ENCODE measurements at places on chromosomes 2 and 18.

- DNase-seq = no peak
Observed at GRCh38 chr2:166179201-166179600, 51.4 kb upstream of the SCN1A start.

- DNase-seq = no peak
Observed at GRCh38 chr2:183532514-183532913, 408.3 kb downstream of the NUP35 start.

GRCh38 chr2:96508521-96509113 lies 3.5 kb upstream of the NEURL3 start:
- no peak for DNase-seq

DNA sequence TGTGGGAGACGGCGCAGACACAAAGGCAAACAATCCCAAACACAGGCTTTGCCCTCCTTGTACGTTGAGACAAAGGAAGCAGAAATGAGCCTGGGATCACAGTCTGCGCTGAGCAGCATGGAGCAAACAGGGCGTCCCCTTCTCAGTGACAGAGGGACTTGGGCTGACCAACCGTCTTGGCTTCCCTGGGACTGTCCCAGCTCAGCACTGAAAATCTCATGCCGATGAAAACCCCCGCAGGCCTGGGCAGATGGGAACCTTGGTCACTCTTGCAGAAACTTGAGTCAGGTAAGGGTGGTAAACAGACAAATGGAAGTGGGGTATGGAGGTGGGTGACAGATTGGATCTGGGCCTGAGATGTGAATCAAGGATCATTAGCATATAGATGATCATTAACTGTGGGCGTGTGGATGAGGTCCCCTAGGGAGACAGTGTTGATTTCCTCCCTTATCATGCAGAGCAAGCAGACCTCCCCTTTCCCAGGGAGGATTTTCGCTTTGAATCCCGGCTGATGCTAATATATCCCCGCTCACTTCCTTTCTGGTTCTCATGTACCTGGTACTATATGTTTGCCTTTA lies 19.1 kb upstream of the SH3BP4 start:
- no peak for DNase-seq

- DNase-seq = no peak
Observed at GRCh38 chr2:42450136-42450535, 43.6 kb downstream of the KCNG3 start.

DNA sequence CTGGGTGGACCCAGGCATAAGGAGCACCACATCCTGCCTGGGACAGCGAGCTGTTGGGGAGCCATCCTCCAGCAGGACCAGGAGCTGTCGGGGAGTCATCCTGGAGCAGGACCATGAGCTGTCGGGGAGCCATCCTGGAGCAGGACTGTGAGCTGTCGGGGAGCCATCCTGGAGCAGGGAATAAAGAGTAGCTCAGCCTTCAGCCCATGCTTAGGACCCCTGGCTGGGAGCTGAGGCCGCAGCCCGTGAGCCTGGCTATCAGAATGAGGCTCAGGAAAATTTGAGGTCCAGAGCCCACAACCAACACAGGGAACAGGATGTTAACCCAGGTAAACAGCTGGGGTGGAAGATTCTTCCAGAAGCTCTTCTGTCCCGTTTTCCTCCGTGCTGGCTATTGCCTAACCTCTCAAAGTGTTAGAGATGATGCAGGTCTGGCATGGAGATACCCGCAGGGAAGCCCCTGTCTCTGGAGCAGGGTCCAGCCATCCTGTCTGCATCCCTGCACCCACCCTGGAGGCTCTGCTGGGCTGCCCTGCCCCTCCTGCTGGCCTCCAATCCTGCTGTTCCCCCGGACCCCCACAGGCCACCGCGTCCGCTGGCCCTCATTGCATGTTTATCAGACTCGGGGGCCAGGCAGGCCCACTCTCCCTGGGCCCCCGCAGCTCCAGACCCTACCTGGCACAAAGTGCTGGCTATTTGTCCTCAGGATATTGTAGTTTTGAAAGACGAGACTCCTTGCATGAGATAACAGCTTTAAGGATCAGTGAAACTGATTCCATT lies 243.5 kb upstream of the MYT1L start:
- DNase-seq = no peak

DNA sequence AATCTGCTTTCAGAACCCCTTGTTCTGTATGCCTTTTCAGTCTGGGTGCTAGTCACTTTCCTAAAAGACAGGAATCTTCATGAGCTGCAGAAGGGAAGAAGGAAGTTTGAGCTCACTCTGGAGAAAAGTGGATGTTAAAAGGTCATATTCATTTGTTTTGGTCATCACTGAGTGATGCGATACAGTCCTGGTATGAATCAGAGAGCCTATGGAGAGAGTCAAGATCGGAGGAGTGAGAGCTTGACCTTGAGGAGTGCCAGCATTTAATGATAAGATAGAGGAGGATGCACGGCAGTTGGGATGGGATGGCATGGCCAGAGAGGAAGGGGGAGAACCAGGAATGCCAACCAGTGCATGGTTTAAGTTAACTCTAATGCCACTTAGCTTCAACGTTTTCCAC lies 19.6 kb downstream of the USP39 start:
- no peak for DNase-seq

- no peak for DNase-seq
Observed at GRCh38 chr18:2441544-2441943, 129.8 kb downstream of the METTL4 start.

GRCh38 chr2:168515502-168515901 lies 59.4 kb downstream of the CERS6 start:
- no peak for DNase-seq

- no peak for DNase-seq
Observed at GRCh38 chr2:135796606-135797005, 40.4 kb downstream of the LCT start.

DNA sequence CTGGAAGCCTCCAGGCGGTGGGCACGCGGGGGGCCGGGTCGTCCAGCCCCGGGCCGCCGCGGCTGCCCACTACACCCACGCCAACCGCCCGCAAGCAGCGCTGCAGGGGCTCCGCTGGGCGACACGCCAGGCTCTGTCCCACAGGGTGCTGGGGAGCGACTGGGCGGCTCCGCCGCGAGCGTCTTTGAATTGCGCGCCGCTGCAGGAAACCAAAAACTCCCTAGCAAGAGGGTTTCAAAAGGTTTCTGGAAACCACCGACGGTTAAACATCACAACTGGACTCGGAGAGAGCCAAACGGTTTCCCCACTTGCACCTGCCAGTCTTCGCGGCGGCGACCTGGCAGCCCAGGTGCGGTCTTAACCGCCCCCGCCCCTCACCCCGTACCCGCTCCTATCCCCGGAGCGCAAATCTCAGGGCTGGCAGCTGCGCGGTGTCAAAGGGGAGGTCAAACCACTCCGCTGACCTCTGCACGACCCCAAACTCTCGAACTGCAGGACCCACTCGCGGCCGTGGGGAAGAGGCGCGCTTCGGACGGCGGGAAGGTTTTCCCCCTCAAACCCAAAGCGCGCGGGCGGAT lies 1.0 kb downstream of the CXCR4 start:
- DNase-seq = peak; percentile 68

DNA sequence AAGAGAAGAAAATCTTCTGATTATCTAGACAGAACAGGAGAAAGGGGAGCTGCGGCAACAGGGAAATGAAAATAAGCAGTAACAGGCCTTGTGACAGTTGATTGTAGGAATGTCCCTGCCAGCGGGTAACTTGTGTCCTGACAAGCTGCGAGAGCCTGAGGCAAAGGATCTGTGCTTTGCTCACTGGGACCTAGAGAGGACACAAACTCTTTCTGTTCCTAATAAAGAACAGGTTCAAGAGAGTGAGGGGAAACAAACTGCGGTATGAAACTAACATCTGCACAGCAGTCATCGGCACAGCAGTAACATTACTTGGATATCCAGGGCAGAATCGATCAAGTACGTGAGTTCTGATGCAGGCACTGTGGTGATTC lies 103.7 kb upstream of the THOC1 start:
- no peak for DNase-seq

DNA sequence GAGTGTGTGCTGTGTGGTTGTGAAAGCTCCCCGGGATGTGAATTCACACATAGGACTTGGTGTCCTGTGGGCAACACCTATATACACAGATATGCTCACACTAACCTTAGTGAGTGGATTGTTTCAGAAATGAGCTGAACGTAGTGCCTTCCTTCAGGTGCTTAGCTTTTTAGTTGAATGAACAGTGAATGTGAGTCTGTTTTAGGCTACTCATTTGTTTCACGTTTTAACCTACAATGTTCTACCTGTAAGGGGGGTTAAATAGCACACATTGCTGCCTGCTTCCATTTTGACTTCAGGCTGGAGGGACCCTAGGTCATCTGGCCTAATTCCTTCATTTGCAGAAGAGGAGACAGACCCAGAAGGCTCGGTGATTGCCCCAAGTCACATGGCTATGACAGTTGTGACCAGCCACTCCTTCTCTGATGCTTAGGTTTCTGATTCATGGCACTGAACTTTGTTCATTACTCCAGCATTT lies 1.0 kb downstream of the PLEK start:
- no peak for DNase-seq

DNA sequence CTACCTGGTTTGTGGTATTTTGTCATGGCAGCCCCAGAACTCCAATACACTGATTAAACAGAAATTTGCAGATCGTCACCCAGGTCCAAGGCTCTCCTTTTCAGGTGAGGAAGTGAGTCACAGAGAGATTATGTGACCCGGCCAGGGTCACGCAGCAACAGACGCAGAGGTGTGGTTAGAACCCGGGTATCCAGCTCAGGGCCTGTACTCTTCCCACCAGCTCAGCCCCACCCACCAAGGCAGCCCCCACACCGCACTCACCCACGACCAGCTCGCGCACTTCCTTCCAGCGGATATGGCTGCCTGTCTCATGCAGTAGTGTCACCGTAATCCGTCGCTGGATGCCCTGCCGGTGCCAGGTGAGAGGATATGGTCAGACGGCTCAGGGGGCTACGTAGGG lies 48.1 kb downstream of the AQP12A start:
- DNase-seq = peak; percentile 28

DNA sequence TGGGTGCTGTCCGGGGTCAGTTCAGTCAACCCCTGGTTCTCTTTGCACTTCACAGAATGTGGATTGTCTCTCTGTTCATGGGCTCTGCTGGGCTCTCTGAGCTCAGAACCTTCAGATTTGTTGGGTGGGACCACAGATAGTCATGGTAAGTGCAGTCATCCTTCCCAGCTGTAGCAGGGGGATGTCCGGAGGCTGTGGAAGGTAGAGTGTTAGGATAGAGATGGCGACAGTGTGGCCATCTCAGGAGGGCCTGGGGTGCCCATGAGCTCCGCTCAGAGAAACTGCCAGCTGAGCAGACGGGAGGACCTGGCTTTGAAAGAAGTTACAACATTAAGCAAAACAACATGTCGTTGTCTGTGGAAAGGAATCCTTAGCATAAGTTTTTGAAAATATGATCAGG lies 149.8 kb downstream of the FAM210A start:
- no peak for DNase-seq

DNA sequence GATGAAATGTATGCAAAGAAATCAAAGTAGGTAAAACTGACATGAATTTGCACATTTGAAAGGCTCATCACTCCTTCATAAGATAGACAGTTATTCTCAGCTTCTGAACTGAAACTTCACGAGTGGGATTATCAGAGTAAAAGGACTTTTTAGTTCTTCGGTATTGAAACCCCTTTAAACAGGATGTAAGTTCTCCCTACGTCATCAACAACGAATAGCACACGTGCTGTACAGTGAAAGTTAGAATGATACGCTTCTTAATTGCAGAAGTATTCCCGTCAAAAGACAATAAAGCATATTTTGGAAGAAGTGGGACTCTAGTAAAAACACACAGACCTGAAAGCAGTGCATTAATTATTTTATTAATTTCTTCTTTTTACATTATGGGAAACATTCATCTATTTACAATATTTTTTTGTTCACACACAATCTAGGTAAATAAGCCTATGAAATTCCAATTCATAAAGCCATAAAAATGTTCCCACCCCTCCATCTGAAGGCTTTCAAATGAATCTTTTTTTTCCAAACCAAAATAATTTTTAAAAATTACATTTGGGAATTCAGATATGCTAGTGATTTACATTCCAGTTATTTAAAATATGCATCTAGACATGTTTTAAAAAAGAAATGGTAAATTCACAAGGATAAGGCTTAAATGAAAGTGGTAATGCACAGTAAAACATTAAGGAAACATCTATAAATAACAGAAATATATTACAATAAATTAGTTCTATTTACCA lies 45.9 kb downstream of the TGIF1 start:
- DNase-seq = no peak

GRCh38 chr2:120346667-120347358 lies 877 bp downstream of the INHBB start:
- DNase-seq = no peak

- no peak for DNase-seq
Observed at GRCh38 chr2:229370509-229370908, 99.4 kb upstream of the PID1 start.

DNA sequence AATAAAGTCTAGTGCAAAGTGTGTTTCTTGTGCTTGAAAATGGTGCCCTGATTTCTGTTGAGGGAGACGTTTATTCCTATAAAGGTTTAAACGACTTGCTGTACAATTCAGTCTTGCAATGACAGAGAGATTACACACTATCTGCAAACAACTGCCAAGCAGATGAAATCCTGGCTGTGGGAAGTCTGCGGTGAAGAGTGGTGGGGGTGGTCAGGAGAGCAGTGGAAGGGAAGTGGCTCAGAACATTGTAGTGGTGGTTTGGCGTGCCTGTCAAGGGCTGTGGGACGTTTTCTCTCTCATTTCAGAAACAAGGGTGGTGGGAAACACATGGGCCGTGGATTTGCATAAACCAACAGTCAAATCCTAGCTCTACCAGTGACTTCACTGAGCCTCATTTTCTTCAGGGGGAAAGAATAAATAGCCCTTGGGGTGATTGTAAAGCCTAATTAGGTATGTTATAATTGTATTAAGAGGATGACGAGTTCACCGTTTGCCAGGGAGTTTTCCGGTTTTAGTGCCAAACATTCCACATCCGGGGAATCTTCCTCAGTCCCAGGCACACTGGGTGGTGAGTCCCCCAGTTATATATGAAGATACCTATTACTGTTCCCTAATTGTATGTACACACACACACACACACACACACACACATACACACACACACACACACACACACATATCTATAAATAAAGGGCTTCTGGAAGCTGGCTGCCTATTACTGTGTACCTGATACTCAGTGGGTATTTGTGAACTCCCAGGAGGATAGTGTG lies 115.0 kb downstream of the SPTBN1 start:
- peak; percentile 48 for DNase-seq

- no peak for DNase-seq
Observed at GRCh38 chr2:68340226-68341061, 20.7 kb upstream of the CNRIP1 start.

GRCh38 chr2:166487171-166487570 lies 6.9 kb downstream of the SCN7A start:
- DNase-seq = no peak

DNA sequence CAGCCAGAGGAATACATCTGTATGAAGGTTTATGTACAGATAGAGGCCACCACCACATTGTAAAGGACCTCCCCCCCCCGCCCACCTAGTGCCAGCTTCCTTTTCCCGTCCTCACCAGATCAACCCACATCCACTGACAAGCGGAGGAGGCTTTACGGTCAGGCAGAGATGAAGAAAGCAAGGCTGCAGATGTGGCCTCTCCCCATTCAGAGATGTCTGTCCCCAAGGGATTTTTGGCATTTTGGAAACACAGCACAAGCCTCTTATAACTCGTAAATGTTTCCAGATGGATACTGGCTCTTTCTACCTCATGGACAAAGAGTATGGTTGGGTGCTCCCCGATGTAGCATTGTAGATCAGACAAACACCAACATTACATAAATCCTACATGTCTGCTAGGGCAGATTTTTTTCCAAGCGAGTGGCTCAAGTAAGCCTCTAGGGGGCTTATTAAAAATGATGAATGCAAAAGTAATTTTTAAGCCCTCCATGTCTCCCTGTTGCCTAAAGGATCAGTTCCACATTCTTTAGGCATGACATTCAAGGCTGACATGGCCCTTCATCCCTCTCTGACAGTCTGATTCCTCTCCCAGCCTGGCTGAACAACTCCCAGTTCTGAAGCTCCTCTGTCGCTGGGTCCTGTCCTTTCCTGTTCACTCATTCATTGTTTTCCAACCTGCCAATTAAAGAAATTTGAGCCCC lies 11.7 kb downstream of the VIT start:
- DNase-seq = no peak

Measured in activated CD4-positive, alpha-beta T cell treated with anti-CD3 and anti-CD28 coated beads, Interleukin-2, amount 50 U/mL, for 1 hour (primary cell).